ENCODE measurements at places on chromosomes 3 and 15. TPM values are rescaled to one million over a fixed set of nuclear protein-coding genes. Genes with fewer than 3 reads are reported as not detected.

DNA sequence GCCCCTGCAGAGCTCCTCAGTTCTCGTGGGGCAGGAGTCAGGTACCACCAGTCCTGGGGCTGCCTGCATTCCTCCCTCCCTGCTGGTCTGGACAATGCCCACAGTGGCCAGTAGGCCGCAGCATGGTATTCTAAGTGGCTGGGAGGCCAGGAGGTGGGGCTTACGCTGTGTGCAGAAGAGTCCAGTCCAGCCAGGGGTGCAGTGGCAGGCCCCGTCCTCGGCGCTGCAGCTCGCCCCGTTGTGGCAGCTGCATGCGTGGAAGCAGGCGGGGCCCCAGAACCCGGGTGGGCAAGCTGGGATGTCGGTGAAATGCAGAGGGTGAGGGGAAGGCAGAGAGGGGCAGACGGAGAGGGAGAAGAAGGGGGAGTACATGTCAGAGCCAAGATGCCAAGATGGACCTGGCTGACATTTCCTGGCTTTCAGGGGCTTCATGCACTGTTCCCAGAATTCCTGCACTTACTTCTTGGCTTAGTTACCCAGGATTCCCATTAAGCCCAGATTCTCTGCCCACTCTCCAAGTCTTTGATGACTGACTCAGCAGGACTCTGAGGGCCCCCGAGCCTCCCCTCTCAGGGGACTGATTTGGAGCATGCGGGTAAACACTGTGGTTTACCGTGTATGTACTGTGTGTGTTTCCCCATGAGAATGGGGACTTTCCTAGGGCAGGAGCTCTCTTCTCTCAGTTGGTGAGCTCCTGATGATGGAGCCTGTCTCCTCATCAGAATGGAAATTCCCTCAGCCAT lies 47.5 kb downstream of the RAB11A start:
- peak; percentile 84 for DNase-seq
- no peak overlapping the region for H3K27ac ChIP-seq
- peak overlapping the region; percentile 32 for H3K4me3 ChIP-seq
- no peaks in the 10 kb centered on the region for H3K4me1 ChIP-seq
- H3K27me3 ChIP-seq: no peaks in the 10 kb centered on the region

DNA sequence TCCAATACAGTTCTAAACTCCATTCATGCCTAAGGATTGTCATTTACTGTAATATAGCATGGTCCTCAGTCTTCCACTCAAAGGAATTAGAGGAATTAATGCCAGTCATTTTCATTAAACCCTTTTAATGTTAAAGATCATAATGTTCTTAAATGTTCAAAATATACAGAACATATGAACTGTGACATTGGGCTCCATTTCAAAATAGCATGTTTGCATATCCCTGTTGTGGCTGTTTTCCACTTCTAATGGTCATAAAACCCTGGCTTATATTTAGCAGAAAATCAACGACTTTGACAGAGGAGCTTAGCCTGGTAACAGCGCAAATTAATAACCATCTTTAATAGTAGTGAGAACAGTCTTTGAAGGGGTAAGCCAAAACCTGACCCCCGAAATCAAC lies 260.7 kb downstream of the UBE2E2 start:
- H3K27me3 ChIP-seq: no peaks in the 10 kb centered on the region
- H3K27ac ChIP-seq: no peak overlapping the region
- no peaks in the 10 kb centered on the region for H3K4me1 ChIP-seq
- no peak overlapping the region for H3K4me3 ChIP-seq
- DNase-seq: no peak
- no peaks in the 10 kb centered on the region for H3K36me3 ChIP-seq

FGF12 gene
- total RNA-seq: not detected

PCYT1A gene
- total RNA-seq: 17.7 TPM

GRCh38 chr3:124246949-124247348 lies 255.0 kb upstream of the ROPN1 start:
- peaks cover 5% of the 10 kb centered on the region for H3K4me1 ChIP-seq
- H3K4me3 ChIP-seq: no peak overlapping the region
- H3K27me3 ChIP-seq: no peaks in the 10 kb centered on the region
- peak; percentile 37 for DNase-seq
- no peak overlapping the region for H3K27ac ChIP-seq
- H3K36me3 ChIP-seq: no peaks in the 10 kb centered on the region

- H3K27me3 ChIP-seq: no peaks in the 10 kb centered on the region
- DNase-seq: no peak
- no peak overlapping the region for H3K4me3 ChIP-seq
- H3K36me3 ChIP-seq: peaks cover 58% of the 10 kb centered on the region
- no peaks in the 10 kb centered on the region for H3K4me1 ChIP-seq
Observed at GRCh38 chr3:52471371-52472238, 16.2 kb downstream of the NISCH start.

- peaks cover 24% of the 10 kb centered on the region for H3K36me3 ChIP-seq
- H3K27me3 ChIP-seq: no peaks in the 10 kb centered on the region
- H3K4me3 ChIP-seq: no peak overlapping the region
- no peaks in the 10 kb centered on the region for H3K4me1 ChIP-seq
- H3K27ac ChIP-seq: no peak overlapping the region
Observed at GRCh38 chr15:63672775-63673174, 75.6 kb downstream of the FBXL22 start.

DNA sequence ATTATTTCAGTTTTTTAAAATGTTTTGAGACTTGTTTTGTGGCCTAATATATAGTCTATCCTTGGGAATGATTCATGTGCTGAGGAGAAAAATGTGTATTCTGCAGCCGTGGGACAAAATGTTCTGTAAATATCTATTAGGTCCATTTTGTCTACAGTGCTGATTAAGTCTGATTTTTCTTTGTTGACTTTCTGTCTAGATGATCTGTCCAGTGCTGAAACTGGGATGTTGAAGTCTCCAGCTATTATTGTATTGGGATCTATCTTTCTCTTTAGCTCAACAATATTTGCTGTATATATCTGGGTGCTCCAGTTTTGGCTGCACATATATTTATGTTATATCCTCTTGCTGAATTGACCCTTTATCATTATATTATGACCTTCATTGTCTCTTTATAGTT lies 85.2 kb downstream of the UBE2E2 start:
- H3K27ac ChIP-seq: no peak overlapping the region
- H3K36me3 ChIP-seq: no peaks in the 10 kb centered on the region
- no peak for DNase-seq
- no peaks in the 10 kb centered on the region for H3K27me3 ChIP-seq

Data from SJCRH30 (cell line).